ENCODE measurements at places on chromosomes 1 and 21.

GRCh38 chr1:223256034-223256433, 107.9 kb downstream of the SUSD4 start:
- DNase-seq: no peak

- no peak for DNase-seq
Measured at GRCh38 chr1:91730801-91731732, 154.9 kb downstream of the TGFBR3 start.

DNA sequence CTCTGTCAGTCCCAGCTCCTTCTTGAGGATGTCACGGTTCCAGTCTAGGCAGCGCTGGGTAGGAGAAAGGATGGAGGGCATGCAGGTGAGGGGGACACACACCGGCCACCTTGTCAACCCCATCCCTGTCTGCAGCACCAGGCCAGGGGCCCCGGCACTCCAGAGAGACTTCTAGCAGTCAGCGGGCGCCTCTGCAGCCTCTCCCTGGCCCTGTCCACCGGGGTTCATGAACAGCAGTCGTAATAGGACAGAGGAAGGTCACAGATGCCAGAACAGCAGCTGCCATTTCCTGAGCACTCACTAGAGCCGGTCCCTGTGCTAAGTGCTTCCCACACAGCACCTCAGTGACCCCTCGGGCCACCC, 16.3 kb upstream of the SDHB start:
- DNase-seq: no peak

- DNase-seq: no peak
Measured at GRCh38 chr1:3003941-3004270, 17.4 kb upstream of the ACTRT2 start.

GRCh38 chr21:26394341-26394740, 178.7 kb downstream of the CYYR1 start:
- no peak for DNase-seq

- no peak for DNase-seq
Measured at GRCh38 chr1:212555426-212555825, 53.1 kb upstream of the ATF3 start.

DNA sequence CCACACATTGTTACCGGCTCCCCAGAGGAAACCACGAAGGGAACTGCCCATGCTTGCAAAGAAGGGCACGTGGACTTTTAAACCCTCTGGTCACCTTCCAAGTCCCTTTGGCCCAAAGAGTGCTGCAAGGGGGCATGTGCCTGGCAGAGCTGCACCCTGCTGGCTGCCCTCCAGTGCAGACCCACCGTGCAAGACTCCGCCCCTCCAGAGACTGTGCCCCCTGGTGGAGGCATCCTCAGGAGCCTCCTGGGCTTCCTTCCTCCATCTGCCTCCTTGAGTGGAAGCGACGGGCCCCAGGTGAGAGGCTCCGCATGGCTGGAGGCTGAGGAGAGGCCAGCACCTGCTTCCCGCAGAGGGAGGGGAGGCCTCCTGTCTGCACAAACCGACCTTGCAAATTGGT, 100.6 kb downstream of the CRYAA start:
- DNase-seq: no peak

DNA sequence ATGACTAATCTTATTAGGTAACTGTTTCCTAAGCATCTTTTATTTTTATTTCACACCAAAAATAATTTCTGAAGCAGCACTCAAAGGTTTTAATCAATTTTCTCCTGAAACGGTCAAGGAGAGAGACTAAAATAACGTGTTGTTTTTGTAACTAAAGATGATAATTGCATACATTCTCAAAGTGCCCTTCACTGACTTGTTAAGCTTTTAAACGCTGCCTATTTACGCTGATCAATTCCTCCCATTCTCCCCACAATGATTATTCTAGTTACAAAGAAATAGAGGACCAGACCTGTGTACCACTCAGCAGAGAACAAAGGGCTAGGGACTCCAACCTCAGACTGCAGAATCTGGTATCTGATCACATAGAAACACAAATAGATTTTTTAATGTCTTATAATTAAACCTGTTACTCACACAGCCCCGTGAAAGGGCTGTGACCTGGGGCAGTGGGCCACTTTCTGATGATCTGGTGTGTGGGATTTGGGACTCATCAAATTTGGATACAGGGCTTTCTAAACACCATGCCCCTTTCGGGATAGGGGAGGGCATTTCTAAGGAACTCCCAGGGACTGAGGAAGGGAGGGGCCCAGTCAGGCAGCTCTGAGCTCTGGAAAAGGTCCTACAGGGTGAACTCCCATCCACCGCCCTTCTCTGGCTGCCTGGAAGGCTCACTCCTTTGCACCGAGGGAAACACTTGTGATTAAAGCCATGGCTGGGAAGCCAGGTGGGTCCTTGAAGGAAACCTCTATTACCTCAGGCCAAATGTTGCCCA, 65.2 kb downstream of the BCAR3 start:
- DNase-seq: no peak

GRCh38 chr1:203932556-203932955, 71.2 kb downstream of the SNRPE start:
- DNase-seq: no peak

- no peak for DNase-seq
Measured at GRCh38 chr21:37064841-37065240, 8.0 kb downstream of the PIGP start.

- no peak for DNase-seq
Measured at GRCh38 chr1:164613176-164613575, 54.2 kb downstream of the PBX1 start.

DNA sequence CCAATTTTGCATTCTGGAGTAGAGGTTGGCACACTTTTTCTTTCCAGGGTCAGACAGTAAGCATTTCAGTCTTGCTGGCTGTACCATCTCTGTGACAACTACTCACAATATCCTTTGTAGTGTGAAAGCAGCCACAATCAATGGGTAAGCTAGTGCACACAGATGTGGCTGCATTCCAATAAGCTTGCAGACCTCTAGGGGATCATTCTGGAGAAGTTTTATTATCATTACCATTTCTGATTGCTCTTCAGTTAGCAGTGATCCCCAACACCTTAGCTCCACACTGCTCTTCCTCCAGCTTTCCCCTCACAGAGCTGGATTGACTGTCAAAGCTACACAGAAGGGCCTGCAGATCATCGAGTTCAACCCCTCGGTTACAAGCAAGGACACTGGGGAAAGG, 9.1 kb downstream of the RXRG start:
- no peak for DNase-seq

GRCh38 chr1:212828395-212828794, 19.1 kb downstream of the SPATA45 start:
- DNase-seq: no peak

GRCh38 chr1:153251988-153252387, 7.5 kb upstream of the LORICRIN start:
- no peak for DNase-seq

DNA sequence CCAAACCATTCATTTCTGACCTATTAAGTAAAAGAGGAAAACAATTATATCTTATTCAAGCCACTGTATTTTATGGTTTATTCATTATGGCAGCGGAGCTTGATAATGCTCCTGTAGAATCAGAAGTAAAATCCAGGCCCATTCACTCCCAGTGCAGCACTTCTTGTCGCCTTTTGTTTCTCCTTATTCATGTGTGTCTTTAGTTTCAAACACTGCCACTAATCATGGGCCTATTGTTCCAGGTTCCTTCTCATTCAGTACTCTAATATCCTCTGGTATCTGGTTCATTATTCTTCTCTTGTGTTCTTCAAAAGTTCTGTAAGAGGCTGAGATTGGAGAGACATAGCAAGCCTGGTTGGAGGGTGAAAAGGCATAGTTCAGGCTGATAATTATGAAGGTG, 218.3 kb downstream of the LRRIQ3 start:
- DNase-seq: no peak

- DNase-seq: no peak
Measured at GRCh38 chr21:26715116-26715515, 130.1 kb downstream of the ADAMTS1 start.

GRCh38 chr1:44297695-44298400, 57.2 kb downstream of the ERI3 start:
- no peak for DNase-seq

DNA sequence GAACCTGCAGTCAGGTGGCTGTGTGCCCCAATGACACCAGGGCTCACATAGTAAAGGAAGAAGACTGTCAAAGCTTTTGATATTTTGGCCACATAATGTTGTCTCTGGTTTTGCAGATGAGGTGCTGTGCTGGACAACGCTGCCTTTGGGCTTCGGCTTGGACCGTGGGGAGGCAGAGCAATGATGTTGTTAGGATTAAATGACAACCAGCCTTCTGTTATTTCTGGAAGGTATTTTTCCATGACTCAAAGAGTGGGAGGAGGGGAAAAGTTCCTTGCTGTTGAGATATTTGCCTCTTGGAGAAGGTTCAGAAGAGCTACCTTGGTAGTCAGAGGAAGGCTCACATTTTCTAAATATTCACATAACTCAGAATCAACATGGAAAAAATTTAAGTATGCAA, 187.3 kb upstream of the GALNT2 start:
- no peak for DNase-seq

DNA sequence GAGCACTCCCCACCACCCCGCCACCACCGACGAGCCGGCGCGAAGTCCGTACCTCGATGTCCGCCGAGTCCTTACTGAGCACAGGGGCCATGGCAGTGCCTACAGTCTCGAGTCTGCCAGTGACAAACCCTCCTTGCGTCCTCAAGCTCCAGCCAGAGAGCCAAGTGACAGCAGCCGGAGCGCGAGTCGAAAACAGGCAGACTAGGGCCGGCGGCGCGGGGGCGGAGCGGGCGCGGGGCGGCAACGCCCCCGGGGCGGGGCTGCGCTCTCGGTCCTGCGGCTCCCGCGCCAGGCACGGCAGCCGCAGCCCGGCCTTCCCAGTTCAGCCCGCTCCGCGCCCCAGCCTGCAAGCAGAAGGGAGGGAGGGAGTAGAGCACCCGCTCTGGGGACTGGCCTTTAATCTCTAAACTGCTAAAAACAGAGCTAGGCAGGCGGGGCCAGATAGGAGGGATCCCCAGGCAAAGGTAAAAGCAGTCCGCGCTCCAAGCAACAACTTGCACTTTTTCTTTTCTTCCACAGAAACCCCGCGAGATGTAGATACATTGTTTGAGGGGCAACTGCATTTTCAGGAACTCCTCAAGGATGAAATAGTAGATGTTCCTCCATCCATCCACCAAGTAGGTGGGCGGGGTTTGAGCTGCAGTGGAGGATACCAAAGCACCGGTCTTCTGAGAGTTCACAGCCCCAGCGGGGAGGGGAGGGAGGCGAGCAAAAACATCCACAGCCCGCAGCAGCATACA, at the start of gene DPYD:
Gene DPYD (minus strand): TSS at position 203 of the 740 bp plus-strand sequence. CDS start 112 bp downstream, at position 91.
- no peak for DNase-seq

DNA sequence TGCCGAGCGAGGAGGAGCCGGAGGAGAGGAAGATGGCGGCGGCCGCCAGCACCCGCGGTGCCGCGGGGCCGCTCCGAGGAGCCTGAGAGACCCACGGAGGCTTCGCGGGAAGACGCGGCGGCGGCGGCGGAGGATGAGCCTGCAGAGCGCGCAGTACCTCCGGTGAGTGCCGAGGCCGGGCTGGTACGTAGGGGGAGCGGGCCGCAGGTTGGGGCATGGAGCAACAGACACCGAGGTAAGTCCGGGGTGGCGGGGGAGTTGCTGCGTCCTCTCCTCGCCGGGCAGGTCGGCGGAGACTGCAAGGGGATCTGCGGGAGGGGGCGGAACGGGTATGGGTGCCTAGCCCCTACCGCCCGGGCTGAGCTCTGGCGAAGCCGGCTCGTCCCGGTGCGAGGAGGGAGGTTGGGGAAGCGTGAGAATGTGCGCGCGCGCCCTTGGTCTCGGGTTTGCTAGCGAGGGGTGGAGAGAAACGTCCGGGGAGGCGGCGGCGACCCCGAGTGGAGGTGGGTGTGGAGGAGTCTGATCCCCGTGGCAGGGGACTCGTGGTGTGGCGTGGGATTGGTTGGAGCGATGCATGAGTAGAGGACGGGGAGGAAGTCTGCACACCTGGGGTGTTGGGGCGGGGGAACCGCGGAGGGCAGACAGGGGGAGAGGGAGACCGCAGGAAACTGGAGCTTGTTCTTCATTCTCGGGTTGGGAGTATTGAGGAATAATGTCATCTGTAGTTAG, at the start of gene SMG7:
Gene SMG7 (plus strand): TSS at position 12 of the 729 bp plus-strand sequence. CDS start 122 bp downstream, at position 134.
- DNase-seq: no peak

GRCh38 chr1:114467491-114467890, 43.5 kb downstream of the TRIM33 start:
- DNase-seq: no peak

DNA sequence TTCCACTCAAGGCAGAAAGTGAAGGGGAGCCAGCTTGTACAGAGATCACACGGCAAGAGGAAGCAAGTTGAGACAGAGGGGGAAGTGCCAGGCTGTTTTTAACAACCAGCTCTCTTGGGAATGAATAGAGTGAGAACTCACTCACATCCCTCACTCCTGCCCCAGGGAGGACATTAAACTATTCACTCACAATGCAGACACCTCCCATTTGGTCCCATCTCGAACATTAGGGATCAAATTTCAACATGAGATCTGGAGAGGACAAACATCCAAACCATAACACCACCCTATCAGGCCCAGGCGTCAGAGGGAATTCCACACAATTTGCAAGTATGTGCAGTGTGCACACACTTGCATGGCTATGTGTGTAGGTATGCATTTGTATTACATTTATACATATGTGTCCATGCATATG, 62.7 kb downstream of the DMAP1 start:
- DNase-seq: no peak

GRCh38 chr1:226349801-226350518, 41.0 kb upstream of the LIN9 start:
- no peak for DNase-seq

DNA sequence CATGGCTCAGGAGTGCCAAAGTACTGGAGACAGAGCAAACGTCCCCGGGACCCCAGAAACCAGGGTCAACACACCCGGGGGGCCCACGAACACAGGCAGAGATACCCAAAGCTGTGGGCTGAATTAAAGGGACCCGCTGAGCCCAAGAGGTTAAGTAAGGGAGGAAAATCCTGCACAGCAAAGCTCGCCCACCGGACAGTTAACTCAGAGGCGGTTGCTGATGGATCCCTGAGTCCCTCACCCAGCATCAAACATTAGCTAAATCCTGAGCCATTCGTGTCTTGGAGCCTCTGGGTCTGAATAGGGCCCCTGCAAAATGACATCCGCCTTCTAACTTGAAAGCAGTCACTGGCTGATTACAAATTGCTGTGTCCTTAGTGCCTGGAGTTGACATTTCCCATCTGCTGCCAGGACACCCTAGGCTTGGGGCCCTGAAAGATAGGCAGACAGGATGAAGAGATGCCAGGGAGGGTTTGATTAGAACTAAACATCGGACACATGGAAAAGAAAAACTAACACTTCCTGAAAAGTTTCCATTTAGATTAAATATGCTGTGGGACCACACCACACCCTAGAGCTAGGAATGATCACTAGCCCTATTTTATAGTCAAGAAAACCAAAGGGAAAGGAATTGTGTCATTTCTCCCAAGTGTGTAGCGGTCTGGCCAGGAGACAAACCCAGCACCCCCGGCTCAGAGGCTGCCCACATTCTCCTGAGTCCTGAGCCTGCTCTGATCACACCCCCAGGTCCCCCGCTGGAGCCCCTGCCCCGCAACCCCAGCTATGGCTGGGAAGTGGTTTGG, 239.3 kb downstream of the NPHP4 start:
- DNase-seq: no peak

- no peak for DNase-seq
Measured at GRCh38 chr1:152107031-152107983, 7.9 kb downstream of the TCHH start.
